Stimulated activated CD4-positive, alpha-beta T cell treated with anti-CD3 and anti-CD28 coated beads, TNF-alpha, amount 100 ng/mL, for 48 hours (primary cell): ENCODE measurements at places on chromosomes 4 and X.

- no peak for DNase-seq
These were observed 106.7 kb downstream of the SPATA18 start for GRCh38 chr4:52157641-52158316.

GRCh38 chr4:35933901-35934300 lies 310.4 kb downstream of the ARAP2 start:
- DNase-seq: no peak

GRCh38 chrX:16469870-16470269 lies 180.1 kb upstream of the S100G start:
- DNase-seq: no peak

GRCh38 chr4:73850261-73850970 lies 2.7 kb upstream of the PF4V1 start:
- DNase-seq: no peak
